ENCODE measurements at places on chromosomes 6 and 20. TPM values are rescaled to one million over a fixed set of nuclear protein-coding genes. Genes with fewer than 3 reads are reported as not detected.

- no peak for DNase-seq
Measured at GRCh38 chr6:165745492-165745891, 82.5 kb upstream of the PDE10A start.

GRCh38 chr20:18014411-18014810, 43.3 kb downstream of the OVOL2 start:
- DNase-seq: no peak

DNA sequence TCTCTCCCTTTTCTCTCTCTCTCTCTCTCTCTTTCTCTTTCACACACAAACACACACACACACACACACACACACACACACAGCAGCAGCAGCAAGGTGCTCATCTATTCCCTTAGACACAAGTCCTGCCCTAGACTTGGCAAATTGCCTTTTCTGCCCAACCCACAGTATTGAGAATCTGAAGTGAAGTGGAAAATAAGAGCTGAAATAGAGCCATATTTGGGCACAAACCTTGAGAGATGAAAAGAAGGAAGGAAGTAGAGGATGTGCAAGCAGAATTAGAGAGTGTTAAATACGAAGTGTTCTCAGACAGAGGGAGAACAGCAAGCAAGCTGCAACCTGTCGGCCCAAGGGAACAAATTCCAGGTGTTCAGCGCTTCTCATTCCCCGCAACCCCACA, 557.5 kb upstream of the NOX3 start:
- no peak for DNase-seq

MLIP gene
- total RNA-seq: 4.4 TPM

FOXF2 gene
- total RNA-seq: 6.6 TPM

- DNase-seq: no peak
Measured at GRCh38 chr20:59813948-59814839, 119.2 kb downstream of the SYCP2 start.

DNA sequence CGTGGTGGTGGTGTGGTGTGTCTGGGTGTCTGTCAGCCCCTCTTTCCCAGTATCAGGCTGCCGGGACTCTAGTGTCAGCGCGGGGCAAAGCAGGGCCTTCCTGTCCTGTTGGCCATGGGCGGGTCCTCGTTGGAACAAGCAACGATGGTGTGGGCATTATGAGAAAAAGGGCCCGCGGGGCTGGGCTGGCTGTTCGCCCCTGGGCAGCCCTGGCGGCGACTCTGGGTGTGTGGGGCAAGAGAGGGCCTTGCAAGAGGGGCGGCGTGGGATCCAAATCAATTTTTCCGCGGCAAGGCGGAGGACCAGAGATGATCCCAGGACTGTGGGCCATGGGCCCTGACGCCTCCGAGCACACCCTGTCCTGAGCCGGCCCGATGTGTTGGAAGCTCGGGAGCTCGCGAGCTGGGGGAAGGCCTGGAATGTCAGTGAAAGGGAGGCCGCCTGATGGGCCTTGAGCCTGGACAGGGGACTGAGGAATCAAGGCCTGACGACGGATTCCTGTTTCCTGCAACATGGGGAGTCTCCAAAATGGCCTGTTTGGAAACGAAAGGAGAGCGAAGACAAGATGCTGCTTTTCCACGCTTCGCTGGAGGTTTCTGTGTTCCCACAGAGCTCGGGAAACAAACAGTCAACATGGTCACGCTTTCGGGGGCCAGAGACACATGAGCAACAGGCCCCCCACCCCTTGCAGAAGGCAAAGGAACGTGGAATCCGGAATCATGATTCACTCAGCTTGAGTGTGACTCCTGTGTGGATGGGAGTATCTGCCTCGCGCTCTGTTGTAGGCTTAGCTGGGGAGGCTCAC, 364.7 kb upstream of the DEFB115 start:
- no peak for DNase-seq

DNA sequence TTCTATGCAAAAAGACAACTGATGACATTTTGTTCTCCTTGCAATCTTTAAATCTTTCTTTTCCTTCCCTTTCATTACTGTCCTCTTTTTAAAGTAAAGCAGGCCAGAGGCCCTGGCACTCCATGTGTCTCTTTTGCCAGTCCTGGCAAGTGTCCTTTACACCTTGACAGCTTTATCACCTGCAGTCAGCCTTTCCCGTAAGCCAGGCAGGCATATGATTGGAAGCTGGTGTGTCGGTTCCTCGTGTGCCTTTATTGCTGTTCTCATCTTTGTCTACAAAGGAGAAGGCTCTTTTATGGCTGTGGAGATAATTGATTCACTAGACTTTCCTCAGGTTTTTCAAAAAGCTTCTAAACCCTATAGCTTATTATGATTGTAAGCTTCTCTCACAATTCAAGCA, 162.3 kb upstream of the FBXL4 start:
- DNase-seq: no peak

OXT gene
- not detected for total RNA-seq

MYH7B gene
- total RNA-seq: 4.3 TPM

- DNase-seq: no peak
Measured at GRCh38 chr6:6734479-6735465, 146.3 kb downstream of the LY86 start.

RPS6KA2 gene
- total RNA-seq: 34.7 TPM

GRCh38 chr6:13044390-13044789, 283.9 kb downstream of the TBC1D7 start:
- no peak for DNase-seq

RNF217 gene
- 51.7 TPM for total RNA-seq

- DNase-seq: no peak
Measured at GRCh38 chr6:12567682-12568081, 148.9 kb upstream of the PHACTR1 start.

DNA sequence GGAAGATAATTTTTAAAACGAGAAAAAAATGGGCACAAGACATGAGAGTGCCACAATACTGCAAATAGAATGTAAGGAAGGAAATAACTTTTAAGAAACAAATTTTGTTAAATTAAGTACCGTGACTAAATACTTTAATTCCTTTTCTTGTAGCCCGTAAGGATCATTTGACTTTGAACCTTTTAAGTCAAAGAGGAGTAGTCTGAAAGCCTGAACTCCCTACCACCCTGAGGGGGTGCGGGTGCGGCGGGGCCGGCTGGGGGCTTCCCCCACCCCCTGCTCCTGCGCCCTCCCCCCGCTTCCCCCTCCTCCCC, 231 bp upstream of the PHACTR2 start:
- DNase-seq: no peak

GRCh38 chr6:139109558-139109957, 25.3 kb upstream of the HECA start:
- no peak for DNase-seq

DNA sequence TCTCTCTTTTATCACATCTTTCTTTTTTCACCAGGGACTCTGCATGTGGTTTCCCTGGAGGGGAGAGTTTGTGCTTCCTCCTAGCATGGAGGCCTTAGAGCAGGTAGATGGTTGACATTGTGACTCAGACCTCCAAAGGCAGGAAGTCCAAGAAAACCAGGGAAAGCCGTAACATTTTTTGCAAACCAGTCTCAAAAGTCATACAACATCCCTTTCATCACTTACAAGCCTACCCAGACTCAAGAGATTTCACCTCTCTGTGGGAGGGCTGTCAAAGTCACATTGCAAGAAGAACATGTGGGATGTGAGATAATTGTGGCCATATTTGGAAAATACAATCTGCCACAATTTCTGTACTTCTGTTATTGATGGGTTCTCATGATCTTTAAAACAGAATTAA, 46.2 kb downstream of the SNRNP48 start:
- no peak for DNase-seq

DNA sequence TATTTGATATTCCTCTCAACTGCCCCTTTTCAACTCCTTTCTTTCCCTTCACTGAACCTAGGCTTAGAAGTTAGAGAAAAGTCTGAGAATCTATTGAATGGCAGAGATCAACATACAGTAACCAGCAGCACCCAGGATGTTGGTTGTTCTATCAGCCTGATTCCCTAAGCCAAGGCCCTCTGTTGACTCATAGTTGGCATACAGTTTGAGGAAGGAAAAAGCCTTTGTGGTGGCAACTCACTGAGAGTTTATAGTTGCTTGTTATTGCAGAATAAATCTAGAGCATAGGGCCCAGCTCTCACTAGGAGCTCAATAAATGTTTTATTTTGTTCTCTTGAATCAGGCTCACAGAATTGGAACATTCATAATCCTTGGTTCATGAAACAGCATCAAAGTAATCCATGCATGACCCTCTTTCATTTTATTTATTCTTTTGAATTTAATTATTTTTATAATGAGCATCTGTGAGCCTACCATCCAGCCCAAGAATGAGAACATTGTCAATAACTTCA, 119.1 kb upstream of the ADGRF1 start:
- no peak for DNase-seq

LIME1 gene
- 1.1 TPM for total RNA-seq

LY6G6F gene
- total RNA-seq: not detected

GRCh38 chr6:53148684-53149083, at the start of gene GCM1:
TSS of gene GCM1 (minus strand) at chr6:53148841. CDS start at chr6:53145632, 3,209 bp downstream.
- no peak for DNase-seq

GRCh38 chr6:142444881-142445301, 143.1 kb downstream of the ADGRG6 start:
- DNase-seq: no peak

FAXC gene
- total RNA-seq: 19.4 TPM

MATN4 gene
- total RNA-seq: 1.5 TPM

C6orf58 gene
- total RNA-seq: not detected

MEP1A gene
- total RNA-seq: not detected

ULBP3 gene
- total RNA-seq: 3.4 TPM

DNA sequence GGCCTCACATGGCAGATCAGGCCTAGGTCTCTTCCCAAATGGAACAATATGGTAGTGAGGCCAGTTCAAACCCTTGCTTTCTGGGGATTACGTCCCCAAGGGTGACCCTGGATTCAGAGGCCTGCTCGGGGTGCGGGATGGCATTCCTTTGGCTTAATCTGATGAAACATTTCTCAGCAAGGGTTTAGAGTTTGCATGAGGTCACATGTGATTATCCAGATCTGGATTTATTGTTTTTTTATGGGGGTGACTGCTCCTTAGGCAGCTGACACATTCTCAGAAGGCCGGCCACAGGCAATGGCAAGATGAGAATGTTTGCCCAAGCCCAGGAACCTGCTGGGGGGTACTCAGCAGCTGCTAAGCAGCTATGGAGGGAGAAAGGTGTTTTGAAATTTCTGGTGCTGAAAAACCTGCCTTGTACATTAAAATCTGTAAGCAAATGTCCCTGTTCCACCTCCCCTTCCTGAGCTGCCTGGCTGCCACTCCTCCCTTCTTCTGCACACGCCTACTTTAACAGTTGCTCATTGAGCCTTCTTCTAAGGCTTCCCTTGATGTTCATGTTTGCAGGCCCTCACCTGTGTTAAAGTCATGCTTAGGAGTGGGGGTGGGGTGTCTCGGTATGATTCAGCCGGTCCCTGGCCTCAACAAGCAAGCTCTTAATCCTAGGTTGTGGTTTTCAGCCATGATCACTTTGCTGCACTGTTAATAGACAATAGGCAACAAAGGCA, 37.9 kb upstream of the FUCA2 start:
- DNase-seq: no peak

- no peak for DNase-seq
Measured at GRCh38 chr6:108966855-108967755, 118.9 kb downstream of the ARMC2 start.

DNA sequence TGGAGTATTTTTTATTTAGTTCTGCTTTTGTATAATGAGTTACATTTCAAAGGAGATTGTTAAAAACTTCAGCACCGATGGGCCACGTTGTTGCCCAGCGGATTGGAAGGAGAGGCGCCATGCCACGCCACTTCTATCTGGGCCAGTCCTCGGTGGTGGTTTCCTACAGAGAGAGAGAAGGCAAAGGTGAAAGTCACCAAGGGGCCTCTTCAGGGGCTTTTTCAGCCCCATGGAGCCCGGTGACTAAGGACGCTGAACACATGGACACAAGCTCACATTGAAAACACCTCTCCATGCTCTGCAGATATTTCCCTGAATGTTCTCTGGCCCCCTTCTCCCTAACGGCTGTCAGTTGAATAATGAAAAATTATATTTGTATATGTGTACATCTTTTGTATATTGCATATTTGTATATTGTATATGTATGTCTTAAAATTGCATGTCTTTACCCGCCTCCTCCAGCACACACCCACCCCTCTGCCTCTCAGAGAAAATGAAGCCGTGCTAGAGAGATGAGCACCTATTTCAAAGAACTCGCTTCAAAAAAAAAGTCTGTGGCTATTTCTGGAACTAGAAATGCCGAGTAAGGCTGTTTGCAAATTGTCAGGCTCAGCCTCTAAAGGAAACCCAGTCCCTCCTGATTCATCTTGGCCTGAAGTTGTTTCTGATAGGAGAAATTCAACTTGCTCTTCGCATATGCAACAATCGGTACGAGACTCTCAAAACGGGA, 91.9 kb upstream of the CDH4 start:
- no peak for DNase-seq

DNA sequence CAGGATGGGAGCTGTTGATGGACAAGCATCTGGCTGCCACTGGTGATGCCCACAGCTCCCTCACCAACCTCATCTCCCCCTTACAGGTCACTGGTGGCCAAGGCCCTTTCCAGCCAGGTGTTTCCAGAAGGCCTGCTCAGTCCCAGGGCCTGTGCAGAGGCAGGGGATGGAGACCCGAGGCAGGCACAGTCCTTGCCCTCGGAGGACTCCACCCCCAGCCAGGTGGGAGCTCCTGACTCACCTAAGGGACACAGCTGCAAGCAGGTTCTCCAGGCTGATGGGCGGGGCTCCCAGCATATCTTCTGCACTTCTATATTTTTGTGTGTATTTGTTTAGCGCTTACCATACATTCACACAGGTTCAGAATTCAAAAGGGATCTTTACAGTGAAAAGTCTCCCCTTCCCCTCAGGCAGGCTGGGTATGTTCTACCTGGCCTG, 17.4 kb downstream of the PRPH2 start:
- no peak for DNase-seq

DNA sequence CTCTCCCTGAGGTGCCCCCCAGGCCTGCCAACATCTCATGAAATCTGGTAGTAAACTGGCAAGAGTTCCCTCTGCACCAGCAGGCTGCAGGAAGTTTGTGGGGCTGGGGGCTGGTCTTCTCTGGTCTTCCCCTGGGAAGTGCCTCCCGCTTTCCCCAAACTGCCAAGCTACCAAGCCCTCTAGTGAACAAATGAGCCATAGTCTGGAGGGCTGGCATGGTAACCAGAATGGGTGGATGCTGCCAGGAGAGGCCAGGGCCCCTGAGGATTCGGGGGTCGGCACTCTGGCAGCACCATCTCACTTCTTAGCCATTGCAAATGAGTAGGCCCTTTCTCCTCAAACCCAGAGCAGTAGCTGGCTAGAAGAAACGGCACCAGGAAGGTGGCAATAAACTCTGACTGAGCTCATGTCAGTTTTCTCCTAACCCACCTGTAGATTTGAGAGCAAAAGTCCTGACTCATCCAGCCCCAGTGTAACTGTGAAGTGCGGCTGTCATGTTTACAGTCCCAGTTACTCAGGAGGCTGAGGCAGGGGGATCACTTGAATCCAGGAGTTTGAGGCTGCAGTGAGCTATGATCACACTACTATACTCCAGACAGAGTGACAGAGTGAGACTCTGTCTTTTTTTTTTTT, 35.9 kb downstream of the ZC3H12D start:
- DNase-seq: no peak

BPI gene
- 0.32 TPM for total RNA-seq

IL17F gene
- not detected for total RNA-seq

GRCh38 chr6:120954111-120954510, 380.2 kb downstream of the TBC1D32 start:
- no peak for DNase-seq
